ENCODE measurements at places on chromosomes 6 and 20.

DNA sequence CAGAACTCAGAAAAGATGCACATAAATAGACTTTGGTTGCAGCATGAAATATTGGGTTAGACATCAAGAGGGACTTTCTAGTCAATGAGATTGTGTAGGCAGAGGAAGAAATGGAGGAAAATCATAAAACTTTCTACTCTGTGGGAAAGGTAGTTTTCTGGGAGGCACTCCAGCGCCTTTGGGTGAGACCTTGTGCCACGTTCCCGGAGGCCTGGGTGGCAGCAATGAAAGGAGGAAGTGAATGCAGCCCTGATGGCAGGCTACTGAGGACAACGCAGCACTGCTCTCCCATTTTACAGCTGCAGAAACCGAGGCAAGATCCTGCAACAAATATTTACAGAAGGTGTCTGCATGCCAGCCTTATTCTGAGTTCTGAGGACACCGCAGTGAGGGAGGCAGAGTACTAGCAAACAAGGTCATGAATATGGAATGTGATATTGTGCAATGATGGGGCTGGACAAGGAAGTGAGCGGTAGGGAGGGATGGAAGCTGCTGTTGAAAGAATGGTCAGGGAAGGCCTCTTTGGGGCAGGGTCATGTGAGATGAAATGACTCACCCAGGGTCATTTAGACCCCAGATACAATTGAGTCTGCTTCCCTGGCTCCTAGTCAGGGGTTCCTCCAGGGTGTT, 159.1 kb downstream of the TFAP2C start:
- no peak for DNase-seq

- peak; percentile 63 for DNase-seq
These were observed at the start of gene FBXO9 for GRCh38 chr6:53065266-53066076. Gene FBXO9 (plus strand): TSS chr6:53065404. CDS start chr6:53065790, 386 bp downstream.

DNA sequence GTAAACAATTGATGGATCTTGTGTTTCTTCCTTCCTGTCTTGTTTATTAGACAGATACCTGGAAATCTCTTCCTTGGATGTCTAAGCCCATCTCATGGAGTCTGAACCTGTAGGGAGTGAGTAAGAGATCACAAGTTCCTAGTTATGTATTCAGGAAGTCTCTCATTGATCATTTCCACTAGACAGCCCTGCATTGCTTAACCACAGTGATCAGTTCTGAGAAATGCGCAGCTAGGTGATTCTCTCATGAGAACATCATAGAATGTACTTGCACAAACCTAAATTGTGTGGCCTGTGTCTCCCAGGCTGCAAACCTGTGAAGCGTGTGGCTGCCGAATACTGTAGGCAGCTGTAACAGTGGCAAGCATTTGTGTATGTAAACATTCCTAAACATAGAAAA, 39.1 kb downstream of the FAM120B start:
- DNase-seq = no peak

DNA sequence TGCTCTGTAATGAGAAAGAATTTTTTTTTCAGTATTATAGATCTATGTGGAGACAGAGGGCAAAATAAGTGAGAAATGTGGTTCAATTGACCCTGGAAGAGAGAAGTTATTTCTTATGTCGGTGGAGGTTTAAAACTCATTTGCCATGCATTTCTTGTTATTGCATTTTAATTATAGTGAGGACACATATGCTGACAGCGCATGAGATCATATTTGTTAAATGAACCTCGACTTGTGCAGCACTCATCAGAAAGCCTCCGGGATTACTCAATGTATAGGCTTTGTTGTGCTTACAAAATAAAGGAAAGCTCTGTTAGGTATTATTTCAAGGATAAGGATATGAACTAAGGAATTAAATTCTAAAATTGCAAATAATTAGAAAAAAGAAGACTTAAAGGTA, 915.1 kb upstream of the MAP3K7 start:
- no peak for DNase-seq

Data from activated CD8-positive, alpha-beta memory T cell treated with anti-CD3 and anti-CD28 coated beads for 1 hour (primary cell).